HepG2 (cell line): ENCODE measurements at places on chromosomes 5 and 9. TPM values are rescaled to one million over a fixed set of nuclear protein-coding genes. Genes with fewer than 3 reads are reported as not detected.

GRCh38 chr5:6780802-6781391, 67.7 kb downstream of the TENT4A start:
- peak; percentile 16 for DNase-seq

FBXW5 gene
- 52.0 and 76.2 TPM in 2 replicates for polyA plus RNA-seq

GPR150 gene
- polyA plus RNA-seq = 0.03 TPM in 1 of 2 replicates, not detected in the other

- peak; percentile 50 for DNase-seq
Measured at GRCh38 chr5:82019342-82020138, 47.7 kb downstream of the ATG10 start.

- no peak for DNase-seq
Measured at GRCh38 chr5:113255579-113256386, 179.0 kb downstream of the TSSK1B start.

DNA sequence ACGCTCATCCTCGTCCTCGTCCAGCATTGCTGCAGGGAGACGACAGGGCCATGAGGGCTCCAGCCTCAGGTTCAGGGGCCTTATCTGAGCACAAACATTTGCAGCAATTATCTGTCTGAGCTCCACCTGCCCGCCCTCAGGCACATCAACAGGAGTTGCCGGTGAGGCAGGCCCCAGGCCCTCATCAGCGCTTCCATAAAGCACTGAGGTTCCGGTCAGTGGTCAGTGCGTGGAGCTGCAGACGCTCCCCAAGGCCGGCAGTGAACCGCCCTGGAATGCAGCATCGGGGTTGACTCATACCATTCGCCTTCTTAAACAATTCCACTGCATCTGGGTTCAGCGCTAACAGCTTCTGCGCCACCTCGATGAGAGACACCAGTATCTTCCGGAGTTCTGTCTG, 15.2 kb downstream of the UBAC1 start:
- no peak for DNase-seq

DNA sequence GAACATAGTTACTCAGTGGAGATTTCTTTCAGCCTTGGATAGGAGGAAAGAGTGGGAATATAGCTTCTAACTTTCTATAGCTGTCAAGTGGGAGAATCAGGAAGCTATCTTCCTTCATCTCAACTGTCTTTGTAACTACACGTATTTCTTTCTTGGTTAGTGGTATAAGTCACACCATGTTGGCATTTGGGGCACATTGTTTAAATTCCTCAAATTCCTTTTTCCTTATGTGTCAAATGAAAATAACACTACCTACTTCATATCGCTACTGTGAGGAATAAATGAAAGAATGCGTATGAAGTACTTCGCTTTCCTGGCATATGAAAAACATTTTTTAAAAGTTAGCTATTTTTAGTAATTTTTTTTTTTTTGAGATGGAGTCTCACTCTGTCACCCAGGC, 1082.5 kb upstream of the WWC1 start:
- DNase-seq = no peak

DNA sequence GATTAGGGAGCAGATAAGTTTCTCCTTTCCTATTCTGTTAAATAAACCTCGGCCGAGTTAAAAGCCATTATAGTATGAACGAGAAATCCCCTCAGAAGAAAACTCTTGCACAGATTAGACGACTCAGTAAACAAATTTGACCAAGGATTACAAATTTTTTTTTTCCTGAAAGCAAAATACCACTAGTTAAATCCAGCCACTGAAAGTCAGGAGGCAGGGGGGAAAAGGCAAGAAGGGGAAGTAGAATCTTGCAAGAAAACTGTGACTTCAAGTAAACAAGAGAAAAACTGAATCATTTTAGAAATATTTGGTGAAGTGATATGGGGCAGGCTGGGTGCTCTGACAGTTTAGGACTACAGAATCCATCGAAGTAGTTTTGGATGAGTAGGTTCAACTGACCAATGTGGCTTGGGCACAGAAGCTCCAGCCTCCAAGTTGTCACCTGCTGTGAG, 251.0 kb downstream of the DENND1A start:
- peak; percentile 76 for DNase-seq

DNA sequence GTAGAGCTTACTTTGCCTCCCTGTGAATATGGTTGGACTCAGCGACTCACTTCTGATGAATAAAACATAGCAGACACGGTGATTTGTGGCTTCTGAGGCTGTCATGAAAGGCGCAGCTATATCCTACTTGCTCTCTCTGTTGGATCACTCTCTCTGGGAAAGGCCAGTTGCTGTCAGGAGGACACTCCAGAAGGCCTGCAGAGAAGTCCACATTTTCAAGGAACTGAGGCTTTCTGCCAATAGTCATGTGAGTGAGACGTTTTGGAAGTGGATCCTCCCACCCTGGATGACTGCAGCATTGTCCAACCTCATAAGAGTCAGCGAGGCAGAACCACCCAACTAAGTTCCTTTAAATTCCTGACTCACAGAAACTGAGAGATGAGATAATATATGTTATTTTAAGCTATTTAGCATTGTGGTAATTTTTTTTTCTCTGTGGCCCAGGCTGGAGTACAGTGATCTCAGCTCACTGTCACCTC, 156.0 kb upstream of the MAST4 start:
- no peak for DNase-seq

DNA sequence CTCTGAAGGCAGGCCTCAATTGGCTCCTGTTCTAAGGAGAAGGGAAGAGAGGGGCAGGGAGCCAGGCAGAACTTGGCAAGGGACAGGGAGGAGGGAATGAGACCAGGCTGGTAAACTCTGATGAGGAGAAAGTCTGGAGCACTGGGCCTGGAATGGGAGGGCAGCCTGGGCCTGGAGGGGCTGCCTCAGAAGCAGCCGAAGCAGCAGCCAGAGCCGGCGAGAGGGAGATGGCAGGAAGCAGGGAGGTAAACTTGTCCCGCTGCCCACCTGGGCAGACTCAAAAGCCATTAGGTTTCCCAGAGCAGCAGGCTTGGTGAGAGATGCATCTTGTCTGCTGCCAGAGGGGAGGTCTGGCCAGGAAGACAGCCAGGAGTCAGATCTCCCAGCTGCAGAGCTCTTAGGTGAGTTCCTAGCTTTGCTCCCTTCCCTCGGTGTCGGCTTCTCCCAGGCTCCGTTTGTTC, 37.0 kb upstream of the CRB2 start:
- no peak for DNase-seq

DNA sequence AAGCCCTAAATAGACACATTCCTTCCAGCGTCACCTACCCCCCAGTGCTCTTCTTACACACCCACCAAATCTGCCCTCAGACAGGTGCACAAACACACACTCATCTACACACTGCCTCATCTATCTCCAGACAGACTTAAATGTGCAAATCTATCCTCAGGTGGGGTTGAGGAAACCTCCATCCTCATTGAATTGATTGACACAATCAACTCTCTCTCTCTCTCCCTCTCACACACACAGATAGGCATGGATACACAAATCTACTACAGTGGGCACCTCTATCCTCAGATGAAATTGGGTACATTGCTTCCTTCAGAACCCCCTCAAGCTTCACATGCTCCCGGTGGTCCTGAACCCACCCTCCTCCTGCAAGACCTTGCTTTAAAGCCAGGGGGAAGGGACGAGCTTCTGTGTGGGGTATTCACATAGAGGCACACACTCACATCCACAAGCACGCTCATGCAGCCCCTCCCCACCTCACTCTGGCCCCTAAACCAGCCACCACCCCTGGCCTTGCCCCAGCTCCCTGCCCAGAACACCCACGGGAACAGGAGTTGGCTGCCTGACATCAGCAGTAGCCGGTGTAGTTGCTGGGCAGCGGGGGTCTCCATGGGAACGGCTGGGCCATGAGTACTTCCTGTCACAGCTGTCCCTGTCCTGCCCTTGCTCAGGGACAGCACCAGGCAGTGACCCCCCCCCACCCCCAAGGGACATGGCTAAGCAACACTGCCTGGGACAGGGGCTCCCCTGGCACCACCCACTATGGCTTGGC, 22.8 kb downstream of the PCDH1 start:
- no peak for DNase-seq
